Psoas muscle (tissue), 8 donors: ENCODE measurements at places on chromosomes 6 and 20.
A peak's percentile ranks its signal among the peaks of the same experiment; 100 is the strongest.

GRCh38 chr6:67898875-67899274, 736.2 kb upstream of the ADGRB3 start:
- H3K27me3 ChIP-seq: no peaks in the 10 kb centered on the region
- H3K4me3 ChIP-seq: no peak overlapping the region
- H3K4me1 ChIP-seq: no peaks in the 10 kb centered on the region
- H3K36me3 ChIP-seq: no peaks in the 10 kb centered on the region
- DNase-seq: no peak

- H3K36me3 ChIP-seq: no peaks in the 10 kb centered on the region
- H3K4me1 ChIP-seq: no peaks in the 10 kb centered on the region
- H3K27me3 ChIP-seq: no peaks in the 10 kb centered on the region
- no peak for DNase-seq
- no peak overlapping the region for H3K4me3 ChIP-seq
Measured at GRCh38 chr6:70314296-70314695, 11.4 kb upstream of the COL9A1 start.

GRCh38 chr6:99736302-99736701, 129.7 kb downstream of the PRDM13 start:
- no peak for DNase-seq
- H3K4me1 ChIP-seq: peaks cover 4% of the 10 kb centered on the region
- no peak overlapping the region for H3K4me3 ChIP-seq

GRCh38 chr6:127570739-127571389, 6.1 kb upstream of the C6orf58 start:
- H3K27me3 ChIP-seq: no peaks in the 10 kb centered on the region
- H3K36me3 ChIP-seq: no peaks in the 10 kb centered on the region
- no peaks in the 10 kb centered on the region for H3K4me1 ChIP-seq

DNA sequence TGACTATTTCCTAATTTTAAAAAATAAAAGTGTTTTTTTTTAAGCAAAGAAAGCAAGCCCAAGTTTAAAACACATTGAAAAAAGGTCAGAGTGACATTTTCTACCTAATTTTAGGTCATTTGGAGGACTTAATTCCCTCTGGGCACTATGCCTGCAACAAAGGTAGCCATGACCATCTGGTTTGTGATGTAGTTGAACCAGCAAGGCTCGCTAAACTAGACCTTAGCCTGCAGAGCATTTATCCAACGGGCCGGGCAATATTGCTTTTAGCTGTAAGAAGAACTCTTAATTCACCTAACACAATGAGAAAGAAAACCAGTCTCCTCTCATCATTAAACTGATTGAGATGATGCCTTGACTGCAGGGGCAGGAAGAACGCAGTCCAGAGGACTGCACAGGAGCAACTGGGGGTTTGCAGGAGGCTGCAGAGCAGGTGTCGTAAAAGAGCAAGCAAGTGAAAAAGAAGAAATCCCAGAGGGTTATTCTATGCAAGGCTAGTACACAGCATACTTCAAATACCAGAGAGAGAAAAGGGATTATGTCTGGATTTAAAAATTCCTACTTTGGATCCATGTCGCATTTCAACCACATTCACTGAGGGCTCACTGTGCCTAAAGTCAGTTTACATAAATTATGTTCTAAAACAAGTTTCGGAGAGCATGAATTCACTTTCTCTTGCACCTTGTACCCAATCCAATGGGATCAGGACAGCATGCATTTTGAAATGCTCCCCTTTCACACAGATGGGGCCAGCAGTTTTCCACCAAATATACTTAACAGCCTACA, 12.8 kb downstream of the TRAF3IP2 start:
- H3K4me3 ChIP-seq: no peak overlapping the region
- H3K36me3 ChIP-seq: no peaks in the 10 kb centered on the region
- H3K27me3 ChIP-seq: no peaks in the 10 kb centered on the region
- peak overlapping the region; percentile 93 for H3K27ac ChIP-seq
- H3K4me1 ChIP-seq: peaks cover 61% of the 10 kb centered on the region
- DNase-seq: no peak
